D721Med (cell line): ENCODE measurements at places on chromosomes 3 and 15.

GRCh38 chr3:118799303-118799702 lies 235.3 kb downstream of the IGSF11 start:
- no peak for DNase-seq

GRCh38 chr3:134917631-134918030 lies 122.6 kb downstream of the EPHB1 start:
- DNase-seq, result no peak

DNA sequence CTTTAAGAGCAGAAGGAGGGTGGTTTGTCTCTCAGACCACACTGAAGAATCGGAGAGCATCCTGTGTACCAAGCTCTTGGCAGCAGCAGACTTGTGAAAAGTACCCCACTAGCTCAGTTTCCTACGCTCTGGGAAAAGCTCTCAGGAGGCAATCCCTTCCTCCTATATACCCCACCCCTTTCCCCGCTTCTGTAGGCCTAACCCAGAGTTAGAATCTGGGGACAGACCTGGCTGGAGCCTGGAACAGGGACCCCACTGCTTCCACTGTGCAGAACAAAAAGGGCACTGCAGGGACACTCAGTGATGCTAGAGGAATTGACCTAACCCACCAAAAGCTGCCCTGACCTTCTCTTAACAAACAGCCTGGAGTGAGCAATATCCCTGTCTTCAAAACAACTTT lies 70.0 kb upstream of the CCDC39 start:
- DNase-seq, result no peak

- no peak for DNase-seq
Measured at GRCh38 chr3:32437896-32438295, 46.2 kb downstream of the CMTM7 start.

DNA sequence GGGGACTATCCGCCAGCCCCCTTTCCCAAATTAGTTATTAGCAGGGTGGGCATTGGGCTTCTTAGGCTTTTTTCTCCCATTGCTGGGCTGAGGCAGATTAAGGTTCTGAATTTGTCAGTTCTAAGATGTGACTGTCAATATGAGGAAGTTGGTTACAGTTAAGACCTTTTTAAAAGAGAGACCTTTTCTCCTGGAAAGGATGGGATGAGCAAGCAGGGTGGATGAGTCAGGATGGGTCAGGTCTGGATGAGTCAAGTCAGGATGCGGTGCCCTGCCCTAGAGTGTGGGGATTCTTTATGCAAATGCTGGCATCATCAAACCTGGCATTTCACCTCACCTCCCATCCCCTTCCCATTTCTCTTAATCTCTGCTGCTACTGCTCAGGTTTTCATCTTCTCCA lies 1.9 kb downstream of the AEN start:
- DNase-seq, result no peak

GRCh38 chr15:66474135-66474534 lies 23.4 kb downstream of the SNAPC5 start:
- no peak for DNase-seq

GRCh38 chr3:134374105-134374790 lies at the start of gene AMOTL2:
TSS of gene AMOTL2 (minus strand) at chr3:134374447. CDS start at chr3:134371433, 3,014 bp downstream.
- DNase-seq, result peak; percentile 85

- DNase-seq, result no peak
Measured at GRCh38 chr3:181695661-181696491, 15.8 kb upstream of the SOX2 start.

DNA sequence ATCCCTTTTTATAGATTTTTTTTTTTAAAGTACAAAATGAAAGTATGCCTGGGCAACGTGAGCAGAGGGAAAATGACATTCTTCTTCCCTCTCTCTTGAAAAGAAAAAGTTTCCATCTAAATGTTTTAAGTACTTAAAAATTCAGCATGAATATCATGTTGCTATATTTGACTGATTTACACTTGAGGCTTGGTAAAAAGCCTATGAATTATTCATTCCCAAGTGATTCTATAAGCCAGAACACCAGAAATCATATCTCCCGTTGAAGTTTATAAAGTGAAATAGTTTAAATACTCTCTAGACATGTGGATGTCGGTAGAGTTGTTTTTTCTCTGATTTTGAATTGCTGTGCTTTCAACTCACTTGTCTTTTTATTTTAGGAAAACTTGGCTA lies 276.2 kb upstream of the RARB start:
- DNase-seq, result no peak

- DNase-seq, result no peak
Measured at GRCh38 chr3:64972793-64973192, 285.0 kb upstream of the ADAMTS9 start.

DNA sequence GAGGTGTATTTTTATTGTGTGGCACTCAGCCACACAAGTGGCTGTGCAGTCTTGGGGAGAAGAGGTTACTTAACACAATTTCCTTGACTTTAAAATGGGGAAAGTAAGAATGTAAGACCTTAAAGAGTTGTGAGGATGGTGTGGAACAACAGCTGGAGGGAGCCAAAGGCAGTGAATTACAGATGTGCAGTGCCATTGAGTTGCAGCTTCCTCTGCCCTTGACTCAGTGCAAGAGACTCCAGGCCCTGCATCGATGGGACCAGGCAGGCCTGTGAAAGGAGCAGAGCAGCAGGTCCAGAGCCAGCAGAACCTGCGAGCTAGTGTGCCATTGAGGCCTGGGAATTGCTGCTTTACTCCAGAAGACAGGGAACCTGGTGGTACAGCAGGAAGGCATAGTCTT lies 27.2 kb downstream of the EEFSEC start:
- DNase-seq, result no peak

- DNase-seq, result no peak
Measured at GRCh38 chr3:160135851-160136250, 89.4 kb upstream of the C3orf80 start.

DNA sequence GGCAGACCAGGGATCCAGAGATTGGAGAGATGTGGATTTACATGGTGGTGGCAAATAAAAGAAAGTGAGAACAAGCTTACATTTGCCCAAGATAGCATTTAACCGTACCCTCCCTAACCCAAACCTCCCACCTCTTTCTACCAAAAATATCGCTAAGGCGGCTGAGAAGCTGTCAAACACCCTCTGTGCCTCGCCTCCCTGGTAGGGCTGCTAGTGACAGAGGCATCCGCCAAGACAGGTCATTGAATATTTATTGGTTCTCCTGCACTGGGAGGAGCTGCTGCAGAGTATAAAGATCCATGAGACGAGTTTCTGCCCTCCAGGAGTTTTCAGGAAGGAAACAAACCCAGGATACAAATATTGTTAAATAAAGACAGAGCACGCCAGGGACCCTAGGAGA lies 107.3 kb upstream of the TMC3 start:
- no peak for DNase-seq

DNA sequence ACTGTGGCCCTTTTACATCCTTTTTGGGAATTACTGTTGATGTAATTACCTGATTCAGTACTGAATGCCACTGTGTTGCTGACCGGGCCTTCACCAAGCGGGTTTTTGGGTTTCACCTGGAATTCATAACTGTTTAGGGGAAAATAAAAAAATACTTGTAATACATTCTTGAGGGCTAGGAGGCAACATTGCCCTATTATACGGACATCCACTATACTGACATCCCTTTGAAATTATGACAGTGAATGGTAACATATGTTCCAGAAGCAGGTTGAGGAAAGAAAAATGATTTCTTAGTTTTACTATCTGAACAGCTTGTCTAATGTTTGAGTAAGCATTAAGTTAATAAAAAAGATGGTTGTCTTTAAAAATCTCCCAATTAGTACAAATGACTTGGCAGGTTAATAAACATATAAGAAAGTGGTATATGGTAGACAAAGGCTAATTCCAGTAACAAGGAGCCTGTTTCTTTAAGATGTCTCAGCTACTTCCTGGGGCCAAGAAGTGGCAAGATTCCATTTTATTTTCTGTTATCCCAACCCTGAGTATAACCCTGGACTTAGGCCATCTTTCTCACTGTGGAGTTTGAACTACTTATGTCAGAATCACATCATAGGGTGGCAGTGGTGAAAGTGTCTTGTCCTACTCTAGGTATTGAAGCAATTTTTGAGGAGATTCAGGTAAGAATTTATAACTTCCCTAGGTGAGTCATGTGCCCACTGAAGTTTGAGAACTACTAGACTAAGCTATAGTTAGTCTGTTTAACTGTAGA lies 45.5 kb downstream of the TFG start:
- no peak for DNase-seq

DNA sequence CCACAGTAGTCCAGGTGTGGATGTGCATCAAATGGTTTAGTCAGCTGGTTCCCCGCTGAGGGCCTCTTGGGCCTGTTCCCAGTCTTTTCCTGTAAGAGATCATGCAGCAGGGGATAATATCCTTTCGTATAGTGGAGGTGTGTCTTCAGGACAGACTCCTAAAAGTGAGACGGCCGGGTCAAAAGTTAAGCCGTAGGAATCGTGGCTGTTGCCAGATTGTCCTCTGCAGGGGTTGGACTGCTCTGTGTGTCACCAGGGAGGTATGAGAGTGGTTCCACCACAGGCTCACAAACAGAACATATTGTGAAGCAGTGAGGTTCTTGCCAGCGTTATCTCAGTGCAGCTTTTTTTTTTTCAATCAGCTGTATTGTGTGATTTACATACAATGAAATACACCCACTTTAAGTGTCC lies 95.0 kb downstream of the VGLL4 start:
- no peak for DNase-seq

DNA sequence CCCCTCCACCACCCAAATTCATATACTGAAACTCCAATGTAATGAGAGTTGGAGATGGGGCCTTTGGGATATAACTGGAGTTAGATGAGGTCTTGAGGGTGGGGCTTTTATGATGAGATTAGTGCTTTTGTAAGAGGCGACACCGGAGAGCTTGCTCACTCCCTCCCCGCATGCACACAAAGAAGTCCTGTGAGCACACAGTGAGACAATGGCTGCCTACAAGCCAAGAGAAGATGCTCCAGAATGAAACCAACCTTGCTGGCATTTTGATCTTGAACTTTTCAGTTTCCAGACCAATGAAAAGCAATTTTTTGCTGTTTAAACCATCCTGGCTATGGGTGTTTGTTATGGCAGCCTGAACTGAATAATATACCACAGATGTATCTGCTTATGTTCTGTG lies 109.0 kb downstream of the SAMMSON start:
- no peak for DNase-seq

GRCh38 chr3:13408890-13409289 lies 11.2 kb downstream of the NUP210 start:
- DNase-seq, result no peak

GRCh38 chr15:29538044-29538443 lies 268.4 kb upstream of the NSMCE3 start:
- no peak for DNase-seq

GRCh38 chr15:89035150-89035549 lies 53.1 kb upstream of the ABHD2 start:
- no peak for DNase-seq

DNA sequence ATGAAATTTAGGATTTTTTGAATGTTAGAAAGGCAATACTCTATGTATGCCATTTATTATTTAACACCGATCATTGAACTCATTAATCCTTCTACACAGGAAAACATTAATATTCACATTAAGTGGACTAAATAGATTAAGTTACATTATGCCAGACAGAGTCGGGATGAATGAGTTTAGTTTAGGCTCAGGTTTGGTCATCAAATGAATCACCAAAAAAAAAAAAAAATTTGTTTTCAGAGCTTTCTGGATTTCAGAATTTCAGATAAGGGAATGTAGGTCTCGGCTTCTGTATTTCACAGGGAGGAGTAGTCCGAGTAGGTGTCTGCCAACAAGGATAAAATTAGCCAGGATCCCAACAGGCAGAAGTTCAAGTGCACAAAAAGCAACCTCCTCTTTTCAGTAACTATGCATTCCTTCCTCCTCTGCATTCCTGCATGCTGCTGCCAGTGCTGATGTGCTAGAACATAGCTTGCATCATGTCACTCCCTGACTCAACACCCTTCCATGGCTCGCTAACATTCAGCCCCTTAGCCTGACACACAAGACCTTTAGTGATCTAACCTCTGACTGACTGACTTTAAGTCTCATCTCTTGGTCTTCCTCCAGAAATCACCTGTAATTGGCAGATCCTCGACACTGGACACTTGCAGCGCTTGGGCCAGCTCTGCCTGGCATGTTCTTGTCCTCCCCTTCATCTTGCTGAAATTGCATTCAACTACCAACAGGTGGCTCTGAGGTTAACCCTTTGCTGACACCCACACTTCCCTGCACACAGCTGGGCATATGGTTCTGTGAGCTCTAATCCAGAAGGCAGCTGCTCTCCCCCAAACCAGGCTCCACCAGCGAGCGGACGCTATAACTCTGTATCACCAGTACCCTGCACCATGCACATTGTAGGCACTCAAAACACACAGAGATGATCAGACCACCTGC lies 145.4 kb upstream of the PROK2 start:
- peak; percentile 55 for DNase-seq

DNA sequence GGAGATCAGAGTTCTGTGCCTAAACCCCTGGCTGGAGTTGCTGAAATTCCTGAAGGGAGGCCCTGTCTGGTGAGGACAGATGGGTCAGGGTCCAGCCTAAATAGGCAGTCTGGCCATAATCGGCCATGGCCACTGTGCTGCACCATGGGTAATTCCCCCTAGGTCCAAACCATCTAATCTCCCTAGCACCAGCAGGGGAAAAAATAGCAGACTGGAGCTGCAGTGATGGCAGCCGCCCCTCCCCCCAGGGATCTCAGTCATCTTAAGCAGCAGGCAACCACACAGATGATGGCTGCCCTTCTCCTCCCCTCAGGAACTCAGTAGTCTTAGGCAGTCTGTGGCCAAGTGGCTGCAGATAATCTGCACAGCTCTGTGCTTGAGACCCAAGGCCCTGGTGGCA lies 68.4 kb upstream of the CD96 start:
- DNase-seq, result no peak

DNA sequence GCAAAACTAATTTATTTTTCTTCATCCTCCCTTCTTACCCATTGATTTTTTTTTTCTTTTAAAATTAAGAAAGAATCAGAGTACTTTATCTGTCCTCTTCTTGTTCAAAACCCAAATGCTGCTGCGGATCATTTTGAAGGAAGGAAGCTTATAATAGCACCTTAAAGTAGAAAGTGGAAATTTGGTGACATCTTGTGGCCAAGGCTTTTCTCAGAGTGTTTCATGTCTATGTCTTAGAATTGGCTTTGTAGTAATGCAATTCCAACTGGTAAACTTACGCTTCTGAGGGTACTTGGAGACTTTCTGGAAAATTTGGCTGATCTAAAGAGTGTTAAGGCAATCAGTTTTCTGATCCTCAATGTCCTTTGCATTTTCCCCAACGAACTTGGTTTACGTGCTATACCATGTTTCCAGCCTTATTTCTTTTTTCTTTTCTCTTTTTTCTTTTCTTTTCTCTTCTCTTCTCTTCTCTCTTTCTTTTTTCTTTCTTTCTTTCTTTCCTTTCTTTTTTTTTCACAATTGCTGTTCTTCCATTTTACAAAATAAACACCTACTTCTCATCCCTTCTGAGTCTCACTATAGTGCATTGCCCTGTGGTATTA lies 30.7 kb downstream of the C3orf38 start:
- no peak for DNase-seq

GRCh38 chr15:53535886-53536285 lies 223.6 kb downstream of the WDR72 start:
- DNase-seq, result no peak
